ENCODE measurements at places on chromosomes 7 and 10.

- no peak for DNase-seq
Observed at GRCh38 chr10:43734716-43735115, 86.0 kb upstream of the ZNF32 start.

GRCh38 chr10:103507235-103508191 lies 14.0 kb downstream of the NEURL1 start:
- no peak for DNase-seq

DNA sequence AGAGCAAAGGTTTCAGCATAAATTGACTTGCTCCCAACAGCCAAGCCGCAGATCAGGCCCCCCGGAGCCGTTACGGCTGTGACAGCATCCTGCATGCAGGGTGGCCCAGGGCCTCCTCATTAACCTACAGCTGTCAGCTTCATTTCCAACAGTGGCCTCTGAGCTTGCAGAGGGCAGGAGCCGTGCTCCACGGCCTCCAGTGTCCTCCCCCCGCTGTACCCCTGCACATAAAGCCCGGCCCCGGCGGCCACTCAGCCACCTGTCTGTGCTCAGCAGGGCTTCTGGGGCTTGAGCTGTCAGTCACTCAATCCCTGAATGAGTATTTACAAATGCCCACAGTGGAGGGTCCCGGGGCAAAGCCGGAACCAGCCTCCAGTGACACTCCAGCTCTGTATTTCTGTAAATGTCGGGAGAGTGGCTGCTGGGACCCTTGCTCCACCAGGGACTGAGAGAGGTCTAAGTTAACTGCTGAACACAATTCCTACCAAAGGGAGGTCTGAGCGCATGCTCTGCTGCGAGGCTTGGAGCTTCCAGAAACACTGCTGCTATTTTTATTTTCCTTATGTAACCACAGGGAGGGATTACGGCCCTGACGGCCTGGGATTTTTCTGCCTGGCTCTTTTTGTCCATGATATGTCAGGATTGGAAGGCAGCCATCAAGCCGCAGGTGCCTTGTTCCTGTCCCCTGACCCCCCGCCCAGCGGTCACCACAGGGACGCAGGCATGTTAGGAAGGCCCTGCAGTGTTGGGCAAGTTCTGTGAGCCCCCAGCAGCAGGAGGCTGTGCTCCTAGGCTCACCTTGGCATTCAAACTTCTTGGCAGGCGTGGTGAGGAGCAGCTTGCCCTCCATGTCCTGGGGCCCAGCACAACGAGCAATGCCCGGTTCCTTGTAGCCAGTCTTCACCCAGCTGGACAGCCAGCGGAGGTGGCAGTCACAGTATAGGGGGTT lies 165.0 kb downstream of the SLIT1 start:
- no peak for DNase-seq

- no peak for DNase-seq
Observed at GRCh38 chr7:43750016-43750887, 8.2 kb upstream of the BLVRA start.

DNA sequence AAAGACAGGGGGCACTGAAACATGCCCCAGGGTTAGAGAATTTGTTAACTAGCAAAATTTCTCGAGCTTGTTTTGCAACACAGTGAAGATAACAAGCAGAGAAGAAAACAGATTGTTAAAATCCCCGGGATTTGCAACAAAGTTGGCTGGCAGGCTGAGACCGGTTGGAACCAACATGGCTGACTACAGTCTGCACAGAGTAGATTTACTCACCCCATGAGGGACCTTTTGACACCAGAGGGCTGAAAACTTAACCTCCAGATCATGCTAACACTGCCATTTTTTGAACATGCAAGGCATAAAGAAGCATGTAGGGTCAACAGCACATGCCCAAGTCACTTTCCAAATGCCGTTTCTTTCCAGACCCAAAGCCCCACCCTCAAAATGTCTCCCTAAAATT lies 95.2 kb upstream of the TMEM26 start:
- no peak for DNase-seq

- DNase-seq: no peak
Observed at GRCh38 chr7:82202107-82202506, 241.5 kb downstream of the CACNA2D1 start.

- DNase-seq: no peak
Observed at GRCh38 chr7:149625947-149626392, 128.4 kb upstream of the ZNF746 start.

DNA sequence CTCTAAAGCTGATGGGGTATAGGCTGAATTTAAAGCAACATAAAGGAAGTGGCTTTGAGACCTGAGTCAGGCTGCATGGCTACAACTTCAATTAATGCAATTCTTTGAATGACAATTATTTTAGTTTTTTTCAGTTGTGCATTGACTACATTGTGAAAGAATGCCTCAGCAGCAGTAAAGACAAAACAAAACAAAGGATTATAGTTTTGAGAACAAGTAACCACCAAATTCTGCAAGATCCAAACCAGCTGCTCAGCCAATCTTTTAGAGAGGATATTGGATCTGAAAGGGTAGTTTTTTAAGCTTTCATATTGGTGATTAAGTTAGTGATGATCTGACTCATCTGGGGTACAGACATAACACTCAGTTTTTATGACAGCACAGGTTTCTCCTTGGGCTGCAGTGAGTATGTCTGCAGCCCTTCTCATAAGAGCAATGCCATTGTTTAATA lies 40.6 kb upstream of the ABCA13 start:
- DNase-seq: no peak

- DNase-seq: no peak
Observed at GRCh38 chr7:78296644-78297371, 498.2 kb downstream of the PHTF2 start.

DNA sequence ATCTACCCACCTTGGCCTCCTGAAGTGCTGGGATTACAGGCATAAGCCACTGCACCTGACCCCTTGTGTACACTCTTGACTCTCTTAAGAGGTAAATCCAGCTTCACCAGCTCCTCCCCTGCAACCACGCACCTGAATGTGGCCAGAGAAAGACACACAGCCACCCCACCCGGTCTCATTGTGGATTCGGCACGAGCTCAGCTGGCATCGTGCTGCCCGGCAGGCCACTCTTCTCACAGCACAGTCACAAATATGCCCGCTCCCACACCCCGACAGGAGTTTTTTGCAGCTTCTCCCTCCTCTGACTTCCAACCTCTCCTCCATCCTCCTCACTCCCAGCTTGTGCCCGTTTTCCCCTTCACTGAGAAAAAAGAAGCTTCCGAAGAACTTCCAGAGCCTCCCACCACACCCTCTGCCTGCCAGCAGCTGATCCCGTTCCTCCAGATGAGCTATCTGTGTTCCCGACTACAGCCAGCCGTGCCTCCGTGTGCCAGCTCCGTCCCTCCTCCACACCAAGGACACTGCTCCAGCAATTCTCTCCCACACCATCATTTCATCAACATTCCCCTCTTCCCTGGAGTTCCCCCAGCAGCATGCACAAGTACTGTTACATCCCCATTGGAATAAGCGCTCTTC lies 8.0 kb upstream of the SMARCD3 start:
- no peak for DNase-seq

GRCh38 chr10:103854686-103855391 lies 537 bp downstream of the SH3PXD2A start:
- no peak for DNase-seq

GRCh38 chr7:105567821-105568220 lies 13.5 kb downstream of the EFCAB10 start:
- no peak for DNase-seq

- DNase-seq: no peak
Observed at GRCh38 chr7:70698219-70698832, 433.6 kb upstream of the GALNT17 start.

GRCh38 chr7:81462672-81463071 lies 307.2 kb downstream of the HGF start:
- no peak for DNase-seq

DNA sequence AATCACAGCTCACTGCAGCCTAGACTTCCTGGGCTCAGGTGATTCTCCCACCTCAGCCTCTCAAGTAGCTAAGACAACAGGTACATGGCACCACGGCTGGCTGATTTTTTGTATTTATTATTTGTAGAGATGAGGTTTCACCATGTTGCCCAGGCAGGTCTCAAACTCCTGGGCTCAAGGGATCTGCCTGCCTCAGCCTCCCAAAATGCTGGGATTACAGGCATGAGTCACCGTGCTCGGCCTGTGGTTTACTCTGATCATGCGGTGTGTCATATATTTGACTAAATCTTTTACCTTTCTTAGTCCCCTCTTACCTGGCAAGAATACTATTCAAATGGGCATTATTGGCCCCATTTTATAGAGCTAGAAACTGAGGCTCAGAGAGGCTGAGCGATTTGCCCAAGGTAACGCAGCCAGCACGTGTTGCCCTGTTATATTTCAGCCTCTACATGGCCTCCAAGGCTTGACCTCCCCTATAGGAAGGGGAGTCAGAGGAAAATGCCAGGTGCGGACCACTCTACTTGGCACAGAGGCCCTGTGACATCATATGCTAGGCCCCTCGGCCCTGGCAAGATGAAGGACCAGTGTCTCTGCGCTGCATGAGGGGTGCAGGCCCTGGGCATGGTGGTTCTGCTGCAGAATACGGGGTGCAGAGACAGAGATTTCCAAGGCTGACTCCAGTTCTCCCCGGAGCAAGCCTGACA lies 8.2 kb downstream of the ZCCHC24 start:
- no peak for DNase-seq

DNA sequence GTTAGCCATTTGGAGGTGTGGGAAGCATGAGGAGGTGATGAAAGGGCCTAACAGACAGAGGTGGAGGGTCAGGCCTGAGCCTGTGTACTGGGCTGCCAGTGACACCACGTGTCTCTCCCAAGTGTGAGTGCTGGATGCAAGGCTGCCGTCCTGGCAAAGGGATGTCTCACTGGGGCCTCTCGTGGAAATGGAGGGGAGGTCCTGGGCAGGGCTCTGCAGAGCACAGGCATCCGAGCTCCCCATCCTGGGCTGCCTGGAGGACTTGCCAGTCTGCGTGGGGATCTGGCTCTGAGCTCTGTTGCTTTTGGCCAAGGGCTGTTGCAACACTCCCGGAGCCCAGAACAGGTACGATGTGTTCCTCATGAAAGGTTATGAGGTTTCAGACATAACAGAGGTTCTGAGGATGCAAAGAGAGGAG lies 77.3 kb downstream of the GRK5 start:
- DNase-seq: no peak

GRCh38 chr10:126921974-126922525 lies 16.8 kb downstream of the DOCK1 start:
- no peak for DNase-seq

- no peak for DNase-seq
Observed at GRCh38 chr10:24952143-24952706, at the start of gene PRTFDC1. PRTFDC1 (minus strand) TSS chr10:24952606; CDS start chr10:24952575, 31 bp downstream.

GRCh38 chr7:92997152-92997551 lies 120.6 kb downstream of the SAMD9 start:
- no peak for DNase-seq

DNA sequence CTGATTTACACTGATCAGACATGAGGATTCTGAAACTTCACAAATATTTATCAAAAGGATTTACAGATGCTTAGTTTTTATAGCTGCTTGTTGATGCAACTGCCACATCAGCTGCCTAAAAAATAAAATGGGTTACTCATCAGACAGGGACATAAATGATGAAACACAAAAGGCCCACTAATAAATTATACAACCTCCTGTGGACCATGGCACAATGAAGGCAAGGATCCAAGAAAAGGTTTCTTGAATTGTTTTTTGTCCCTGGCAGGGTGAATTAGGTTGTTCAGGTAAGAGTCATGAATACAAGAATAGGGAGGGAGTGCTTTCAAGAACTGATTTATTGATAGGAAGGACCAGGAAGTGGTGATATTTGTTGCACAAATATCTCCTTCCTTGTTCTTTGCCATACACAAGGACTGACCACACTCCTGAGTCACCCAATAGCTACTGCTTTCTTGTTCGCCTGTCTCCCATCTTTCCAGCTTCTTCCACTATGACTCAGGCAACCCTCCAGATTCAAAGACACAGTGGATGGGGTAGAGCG lies 234.5 kb downstream of the AHR start:
- DNase-seq: no peak

GRCh38 chr7:23942032-23942431 lies 232.0 kb downstream of the STK31 start:
- DNase-seq: no peak

DNA sequence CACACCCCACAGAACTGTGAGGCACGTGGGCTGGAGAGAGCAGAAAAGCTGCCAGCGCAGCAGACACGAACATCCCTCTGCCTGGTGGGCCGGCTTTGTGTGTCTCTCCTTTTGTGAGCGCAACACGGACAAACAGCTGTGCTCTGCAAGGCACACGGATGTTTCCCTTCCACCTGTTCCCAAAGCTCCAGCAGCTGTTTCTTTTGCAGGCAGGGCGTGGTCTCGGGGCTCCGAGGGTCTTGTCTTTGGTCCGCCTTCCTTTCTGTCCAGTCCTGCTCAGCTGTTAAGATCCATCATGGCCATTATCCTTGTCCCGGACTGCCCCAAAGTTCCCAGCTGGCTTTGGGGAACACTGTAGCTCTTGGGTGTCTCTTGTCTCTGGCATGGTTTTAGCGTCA lies 32.7 kb upstream of the SH2B2 start:
- DNase-seq: no peak

GRCh38 chr10:132827861-132828539 lies 42.1 kb upstream of the NKX6-2 start:
- DNase-seq: no peak

GRCh38 chr10:44864051-44864450 lies 47.1 kb upstream of the TMEM72 start:
- no peak for DNase-seq

DNA sequence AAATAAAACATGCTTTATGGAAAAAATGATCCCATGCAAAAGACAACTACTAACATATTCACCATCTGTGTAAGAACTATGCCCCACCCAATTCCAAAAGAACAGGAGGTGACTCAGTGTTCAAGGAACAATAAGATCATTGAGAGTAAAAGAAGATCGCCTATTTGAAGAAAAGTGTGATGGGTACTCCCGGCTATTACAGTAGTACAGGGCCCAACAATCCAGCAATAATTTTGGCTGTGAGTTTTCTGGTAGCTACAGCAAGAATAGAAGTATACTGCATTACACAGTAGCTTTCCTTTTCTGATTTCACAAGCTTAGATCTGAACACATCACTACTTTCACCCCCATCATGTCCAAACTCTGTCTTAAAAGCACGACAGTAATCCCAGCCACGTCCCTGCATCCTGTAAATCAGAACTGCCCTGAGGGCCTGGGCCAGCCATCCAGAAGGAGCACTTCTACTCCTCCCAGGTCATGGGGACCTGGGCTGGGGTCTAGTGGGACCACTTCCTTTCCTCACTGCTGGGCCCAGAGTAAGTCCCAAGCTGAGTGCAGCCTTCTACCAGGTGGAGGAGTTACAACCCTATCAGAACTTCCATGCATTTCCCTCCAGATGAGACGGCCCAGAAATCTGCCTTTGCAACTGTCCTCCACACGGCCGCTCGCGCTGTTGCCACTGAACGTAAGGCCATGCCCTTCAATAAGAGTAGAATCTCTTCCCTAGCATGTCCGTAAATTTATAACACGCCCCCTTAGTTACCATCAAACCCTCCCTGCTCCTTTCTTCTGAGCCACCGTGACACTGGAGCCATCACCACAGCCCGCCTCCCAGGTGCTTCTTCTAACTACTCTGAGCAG lies 7.9 kb downstream of the ESYT2 start:
- no peak for DNase-seq

- no peak for DNase-seq
Observed at GRCh38 chr10:74977913-74978847, 133.3 kb upstream of the SAMD8 start.

Measured in stimulated activated CD8-positive, alpha-beta memory T cell treated with anti-CD3 and anti-CD28 coated beads, Interleukin-4, amount 100 ng/mL, for 1 hour (primary cell).